ENCODE measurements at places on chromosomes 6 and 20.

DNA sequence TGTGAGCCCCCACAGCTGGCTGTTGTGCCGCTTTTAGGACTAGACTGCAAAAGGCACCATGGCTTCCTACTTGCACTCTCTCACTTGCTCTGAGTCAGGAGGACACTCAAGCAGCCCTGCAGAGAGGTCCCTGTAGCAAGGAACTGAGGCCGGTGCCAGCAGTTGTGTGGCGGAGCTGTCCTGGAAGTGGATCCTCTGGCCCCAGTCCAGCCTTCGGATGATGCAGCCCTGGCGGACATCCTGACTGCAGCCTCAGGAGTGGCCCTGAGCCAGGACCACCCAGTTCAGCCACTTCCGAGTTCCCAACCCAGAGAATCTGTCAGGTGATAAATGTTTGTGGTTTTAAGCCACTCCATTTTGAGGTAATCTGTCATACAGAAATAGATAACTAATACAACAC, 17.5 kb downstream of the CTCFL start:
- DNase-seq = peak; percentile 28

DNA sequence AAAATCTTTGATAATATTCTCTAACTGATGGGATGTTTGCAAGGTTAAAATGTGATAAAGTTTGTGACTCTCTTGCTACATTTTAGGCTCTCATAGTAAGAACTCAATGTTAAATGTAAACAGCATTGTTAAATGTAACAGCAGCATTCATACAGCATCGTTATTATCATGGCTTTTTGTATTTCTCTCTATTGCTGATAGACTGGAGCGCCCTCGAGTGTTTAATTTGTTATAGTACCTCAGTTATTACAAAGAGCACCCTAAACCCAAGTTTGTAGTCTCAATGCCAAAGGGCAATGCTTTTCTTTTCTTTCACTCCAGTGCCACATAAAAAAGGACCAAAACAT, 14.9 kb upstream of the TTPAL start:
- DNase-seq = peak; percentile 25

GRCh38 chr6:71745525-71745924, 140.8 kb upstream of the RIMS1 start:
- DNase-seq = no peak

DNA sequence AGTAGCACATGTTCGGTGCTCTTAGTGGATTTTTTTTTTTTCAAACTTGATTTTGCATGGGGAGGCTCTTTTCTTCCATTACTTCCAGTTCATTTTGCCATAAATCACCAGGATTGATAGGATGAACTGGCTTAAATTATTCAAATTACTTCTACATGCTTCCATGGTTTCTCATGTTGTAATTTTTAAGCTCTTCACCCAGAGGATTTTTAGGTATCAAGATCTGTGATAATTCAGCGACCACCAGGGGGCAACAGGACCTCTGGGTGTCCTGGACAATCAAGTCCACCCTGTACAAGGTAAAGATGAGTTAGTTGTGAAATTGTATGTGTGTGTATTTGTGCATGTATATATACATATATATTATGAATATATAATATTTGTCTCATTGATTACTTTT, 4.2 kb upstream of the EPHA7 start:
- peak; percentile 51 for DNase-seq

DNA sequence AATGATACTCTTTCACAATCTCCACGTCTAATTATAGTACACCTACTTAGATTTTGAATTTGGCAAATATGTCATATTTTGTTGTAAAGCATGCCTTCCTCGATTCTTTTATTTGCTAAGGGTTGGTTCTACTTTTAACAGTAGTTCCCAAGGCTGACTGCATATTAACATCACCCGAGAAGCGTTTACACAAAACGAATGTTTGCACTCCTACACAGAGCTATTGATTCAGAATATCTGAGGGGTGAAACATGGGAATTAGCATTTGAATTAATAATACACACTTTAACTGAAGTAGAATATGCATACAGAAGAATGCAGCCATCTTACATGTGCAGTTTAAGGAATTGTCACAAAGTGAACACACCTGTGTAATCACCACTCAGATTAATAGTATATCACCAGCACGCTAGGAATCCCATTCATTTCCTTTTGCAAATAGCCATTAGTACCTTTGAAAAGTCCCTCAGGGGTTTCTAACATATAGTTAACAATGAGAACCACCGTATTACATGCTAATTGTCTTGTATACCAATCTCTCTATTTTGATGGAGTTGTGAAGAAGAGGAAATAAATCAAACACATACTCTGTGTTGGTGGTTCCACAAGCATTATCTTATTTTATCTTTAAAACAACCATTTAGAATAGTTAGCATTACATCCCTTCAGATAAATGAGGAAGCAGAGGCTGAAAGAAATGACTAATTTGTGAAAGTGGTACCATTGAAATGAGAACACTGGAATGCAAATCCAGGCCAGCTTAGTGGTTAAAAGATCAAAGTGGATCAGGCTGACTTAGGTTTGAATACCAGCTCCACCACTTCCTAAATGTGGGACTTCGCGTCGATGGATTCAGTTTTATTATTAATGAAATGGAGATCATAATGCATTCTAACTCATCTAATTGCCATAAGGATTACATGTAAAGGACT, 317.6 kb downstream of the HDGFL1 start:
- no peak for DNase-seq

DNA sequence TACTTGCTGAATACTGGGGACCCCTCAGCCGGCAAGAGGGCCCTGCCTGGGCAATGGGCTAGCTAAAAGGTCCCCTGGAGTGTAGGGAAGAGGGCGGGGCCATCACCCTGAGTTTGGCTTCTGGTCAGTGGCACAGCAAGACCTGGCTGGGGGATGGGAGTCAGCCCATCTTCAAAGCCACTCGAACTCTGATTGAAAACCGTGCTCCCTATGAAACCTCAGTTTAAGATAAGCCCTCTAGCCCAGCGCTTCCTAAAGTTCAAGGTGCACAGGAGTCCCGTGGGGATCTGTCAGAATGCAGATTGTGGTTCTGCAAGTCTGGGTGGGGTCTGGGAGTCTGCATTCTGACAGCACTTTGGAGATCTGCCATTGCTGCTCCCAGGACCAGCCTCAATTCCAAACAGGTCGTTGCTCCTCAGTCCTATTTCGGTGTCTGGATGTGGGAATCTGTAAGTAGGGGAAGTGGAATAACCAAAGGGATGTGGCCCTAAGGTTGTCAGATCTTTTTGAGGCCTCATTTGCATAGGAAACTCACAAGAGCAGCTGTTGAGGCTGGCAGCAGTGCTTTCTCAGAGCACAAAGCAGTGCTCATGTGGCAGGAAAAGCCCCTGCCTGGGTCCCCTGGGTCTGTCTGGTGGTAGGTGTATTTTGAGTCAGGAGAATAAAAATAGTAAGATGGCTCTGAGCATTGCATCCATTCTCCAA, 85.3 kb upstream of the SCP2D1 start:
- DNase-seq = no peak

DNA sequence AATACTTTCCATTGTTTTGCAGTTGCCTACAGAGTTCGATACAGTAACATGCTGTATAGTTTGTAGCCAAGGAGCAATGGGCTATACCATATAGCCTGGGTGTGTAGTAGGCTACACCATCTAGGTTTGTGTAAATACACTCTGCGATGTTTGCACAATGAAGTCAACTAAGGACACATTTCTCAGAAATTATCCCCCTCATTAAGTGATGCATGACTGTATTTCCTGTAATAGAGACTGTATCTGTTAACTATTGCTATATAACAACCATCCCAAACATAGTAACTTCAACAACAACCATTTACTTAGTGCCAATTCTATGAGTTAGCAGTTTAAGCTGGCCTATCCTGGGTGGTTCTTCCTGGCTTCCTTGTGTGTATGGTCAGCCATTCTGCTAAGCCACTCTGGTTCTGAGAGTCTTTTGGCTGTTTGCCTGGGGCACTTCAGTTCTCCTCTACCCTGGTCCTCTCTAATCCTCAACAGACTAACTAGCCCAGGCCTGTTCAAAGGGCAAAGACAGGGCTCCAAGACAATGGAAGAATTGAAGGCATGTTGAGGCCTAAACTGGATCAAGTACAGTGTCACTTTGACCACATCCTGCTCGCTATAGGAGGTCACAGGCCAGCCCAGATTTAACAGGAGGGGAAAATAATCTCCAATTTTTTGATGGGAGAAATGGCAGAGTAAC, 124.0 kb downstream of the PLCB1 start:
- no peak for DNase-seq

DNA sequence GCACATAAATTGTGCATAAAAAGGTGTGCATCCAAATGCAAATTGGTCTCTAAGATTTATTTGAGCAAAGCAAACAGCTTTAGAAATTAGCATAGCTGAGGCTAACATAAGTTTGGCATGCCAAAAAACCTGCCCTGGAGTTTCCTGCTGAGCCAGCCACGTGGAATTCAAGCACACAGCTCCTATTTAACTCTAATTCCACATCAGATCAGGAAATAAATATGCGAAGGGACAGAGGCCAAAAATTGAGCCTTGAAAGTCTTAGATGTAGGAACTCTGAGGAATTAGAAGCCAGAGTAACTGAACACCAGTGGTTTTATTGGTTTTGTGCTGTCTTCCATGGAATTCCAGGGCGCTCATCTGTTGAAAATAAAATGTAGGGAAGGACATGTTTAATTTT, 19.6 kb downstream of the SOBP start:
- no peak for DNase-seq
